ENCODE measurements at places on chromosomes 5 and 9. TPM values are rescaled to one million over a fixed set of nuclear protein-coding genes. Genes with fewer than 3 reads are reported as not detected.

- DNase-seq: peak; percentile 24
Observed at GRCh38 chr5:62593331-62593730, 14.7 kb downstream of the LRRC70 start.

DNA sequence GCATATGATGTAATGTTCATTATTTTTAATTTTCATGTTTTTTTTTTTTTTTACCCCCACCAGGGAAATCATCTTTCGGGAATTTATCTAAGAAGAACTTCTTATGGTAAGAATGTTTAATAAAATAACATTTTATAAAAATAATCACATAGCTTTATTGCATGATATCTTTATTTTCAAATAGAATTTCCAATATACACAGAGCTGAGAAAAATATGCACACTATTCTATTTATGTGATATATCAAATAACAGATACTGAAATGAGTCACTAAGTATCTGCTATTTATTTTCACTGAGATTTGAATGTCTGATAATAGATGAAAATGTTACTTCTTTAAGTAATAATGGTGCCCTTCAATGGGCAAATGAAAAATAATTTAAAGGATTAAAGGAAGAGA is 1217.3 kb downstream of the MAT2B start:
- no peak for DNase-seq

- DNase-seq: peak; percentile 19
Observed at GRCh38 chr5:93894601-93895354, 153.4 kb upstream of the POU5F2 start.

- DNase-seq: no peak
Observed at GRCh38 chr5:36726767-36727166, 120.4 kb downstream of the SLC1A3 start.

- no peak for DNase-seq
Observed at GRCh38 chr5:50712479-50712878, 46.0 kb downstream of the PARP8 start.

GRCh38 chr9:131774636-131775035 is 34.8 kb upstream of the RAPGEF1 start:
- DNase-seq: no peak

DNA sequence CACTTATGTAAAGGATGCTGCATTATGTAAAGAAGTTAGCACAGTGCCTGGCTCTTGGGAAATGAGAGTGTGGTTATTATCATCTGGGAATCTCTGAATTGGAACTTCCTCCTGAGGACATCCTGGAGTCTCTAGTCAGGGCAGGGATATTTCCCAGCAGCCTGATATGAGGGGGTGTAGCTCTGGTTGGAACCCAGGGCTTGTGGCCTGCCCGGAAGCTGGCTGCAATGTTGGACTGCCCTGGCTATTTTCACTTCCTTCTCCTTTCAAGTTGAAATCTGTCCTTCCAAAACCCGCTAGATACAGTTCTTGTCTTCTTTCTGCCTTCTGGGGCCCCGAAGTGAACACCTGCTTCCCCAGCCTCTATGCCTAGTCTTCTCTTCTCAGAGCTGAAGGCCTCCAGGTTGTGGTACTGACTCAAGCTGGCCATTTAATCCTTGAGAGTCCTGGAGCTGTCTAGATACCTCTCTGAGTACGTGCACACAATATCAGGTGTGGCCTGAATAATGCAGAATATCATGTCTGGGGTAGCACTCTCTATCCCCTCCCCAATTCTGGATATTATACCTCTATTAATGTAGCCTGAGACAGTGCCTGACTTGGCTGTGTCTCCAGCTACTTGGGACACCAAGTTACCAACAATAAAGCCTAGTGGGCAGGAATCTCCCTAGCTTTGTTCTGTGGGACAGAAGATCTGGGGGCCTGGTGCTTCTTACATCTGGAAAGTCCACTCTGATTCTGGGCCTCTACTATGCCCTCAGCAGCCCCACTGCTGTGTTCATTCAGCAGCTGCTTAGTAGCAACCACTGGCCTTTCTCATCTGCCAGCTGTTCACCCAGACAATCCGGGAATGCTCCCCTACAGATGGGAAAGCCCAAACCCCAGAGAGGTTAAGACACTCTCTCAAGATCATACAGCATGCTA is 45.0 kb downstream of the SLC6A7 start:
- DNase-seq: no peak

PTGDS gene
- total RNA-seq: 177 TPM

- no peak for DNase-seq
Observed at GRCh38 chr5:123611406-123611709, 99.4 kb downstream of the CSNK1G3 start.

PTPA gene
- total RNA-seq: 99.5 TPM

GRCh38 chr9:135080286-135081263 is 6.9 kb upstream of the OLFM1 start:
- DNase-seq: no peak

GRCh38 chr9:69980041-69980440 is 63.6 kb upstream of the MAMDC2 start:
- DNase-seq: no peak

DNA sequence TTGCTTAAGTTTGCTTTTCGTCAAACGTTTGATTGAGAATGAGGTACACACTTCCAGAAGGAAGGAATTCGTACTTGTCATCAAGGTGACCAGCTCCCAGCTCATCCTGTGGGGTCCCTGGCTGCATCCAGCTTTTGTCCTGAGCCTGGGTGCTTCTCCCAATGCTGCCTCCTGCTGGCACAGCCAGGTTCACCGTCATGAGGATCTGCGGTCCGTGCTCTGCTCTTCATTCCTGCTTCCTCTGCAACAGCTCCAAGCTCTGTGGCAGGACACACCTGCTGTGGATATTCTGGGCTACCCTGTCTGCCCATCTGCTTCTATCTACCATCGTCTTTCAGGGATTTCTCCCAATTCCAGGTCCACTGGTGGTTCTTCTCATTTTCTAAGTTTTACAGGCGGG is 13.3 kb upstream of the UBE2QL1 start:
- peak; percentile 22 for DNase-seq

DNA sequence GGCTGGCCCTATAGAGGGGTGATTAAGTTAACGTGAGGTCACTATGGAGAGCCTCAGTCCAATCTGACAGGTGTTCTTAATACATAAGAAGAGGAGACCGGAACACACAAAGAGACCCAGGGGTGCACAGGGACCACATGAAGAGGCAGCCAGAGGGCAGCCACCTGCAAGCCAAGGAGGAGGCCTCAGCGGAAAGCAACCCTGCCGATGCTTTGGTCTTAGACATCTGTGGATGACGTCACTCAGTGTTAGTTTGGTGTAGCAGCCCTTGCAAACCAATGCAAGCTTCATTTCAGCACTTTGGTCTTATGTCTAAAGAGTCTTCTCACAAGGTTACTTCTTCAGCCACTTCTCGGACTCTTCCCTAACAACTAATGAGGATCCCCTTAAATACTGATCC is 47.6 kb upstream of the GRHPR start:
- no peak for DNase-seq

CLIC3 gene
- not detected for total RNA-seq

- DNase-seq: peak; percentile 16
Observed at GRCh38 chr5:64693636-64694035, 3.3 kb downstream of the SHISAL2B start.

PCDHGB4 gene
- total RNA-seq: 2.2 TPM

HK3 gene
- total RNA-seq: not detected

DNA sequence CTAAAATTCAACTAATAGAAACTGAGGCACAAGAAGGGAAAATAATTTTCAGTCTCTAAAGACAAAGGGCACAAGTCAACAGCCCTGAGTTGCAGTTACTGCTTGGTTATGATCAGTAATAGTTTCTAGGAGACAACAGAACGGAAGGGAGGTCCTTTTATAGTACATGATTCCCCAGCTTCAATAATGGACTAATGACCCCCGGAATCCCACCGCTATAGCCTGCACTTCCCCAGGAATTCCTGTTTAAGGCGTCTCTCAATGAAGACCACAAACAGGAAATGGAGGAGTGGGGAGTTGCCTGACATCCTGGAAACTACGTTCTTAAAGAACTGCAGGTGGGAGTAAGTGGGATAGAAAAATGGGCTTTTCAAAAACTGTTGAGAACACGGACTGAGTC is 60.6 kb downstream of the DIAPH1 start:
- no peak for DNase-seq

- DNase-seq: no peak
Observed at GRCh38 chr9:76490249-76490990, 31.4 kb downstream of the GCNT1 start.

GRCh38 chr9:83544002-83544698 is 5.9 kb upstream of the FRMD3 start:
- DNase-seq: peak; percentile 67

DNA sequence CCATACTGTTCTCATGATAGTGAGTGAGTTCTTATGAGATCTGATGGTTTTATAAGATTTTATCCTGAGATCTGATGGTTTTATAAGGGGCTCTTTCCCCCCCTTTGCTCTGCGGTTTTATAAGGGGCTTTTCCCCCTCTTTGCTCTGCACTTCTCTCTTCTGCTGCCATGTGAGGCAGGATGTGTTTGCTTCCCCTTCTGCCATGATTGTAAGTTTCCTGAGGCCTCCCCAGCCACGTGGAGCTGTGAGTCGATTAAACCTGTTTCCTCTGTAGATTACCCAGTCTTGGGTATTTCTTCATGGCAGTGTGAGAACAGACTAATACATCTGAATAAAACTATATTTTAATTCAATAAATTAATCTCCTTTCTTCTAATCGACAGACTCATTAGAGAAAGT is 64.9 kb upstream of the ZSWIM6 start:
- no peak for DNase-seq

BTNL3 gene
- total RNA-seq: 0.21 TPM

GRCh38 chr9:27203783-27204182 is 93.2 kb downstream of the EQTN start:
- DNase-seq: no peak

GRCh38 chr9:34291023-34291422 is 38.0 kb downstream of the KIF24 start:
- DNase-seq: no peak

PCDHGA11 gene
- total RNA-seq: 2.0 TPM

DNA sequence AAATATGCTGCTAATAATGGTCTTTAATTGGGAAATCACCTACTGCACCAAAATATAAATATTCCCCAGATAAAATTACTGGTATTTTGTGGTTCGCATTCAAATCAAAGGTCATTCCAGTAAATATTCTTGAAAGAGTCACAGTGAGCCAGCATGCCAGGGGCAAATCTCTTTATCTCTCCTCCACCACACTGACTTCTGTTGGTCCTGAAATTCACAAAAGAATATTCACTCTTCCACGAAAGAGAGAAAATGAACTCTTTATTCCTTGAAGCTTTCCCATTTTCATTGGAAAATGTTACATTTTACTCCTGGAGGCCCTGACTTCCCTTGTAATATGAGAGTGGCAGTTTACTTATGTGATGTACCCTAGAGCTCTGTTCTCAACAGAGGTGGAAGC is 39.7 kb downstream of the ZNF366 start:
- DNase-seq: peak; percentile 53

MZB1 gene
- total RNA-seq: not detected

IQGAP2 gene
- total RNA-seq: not detected

DNA sequence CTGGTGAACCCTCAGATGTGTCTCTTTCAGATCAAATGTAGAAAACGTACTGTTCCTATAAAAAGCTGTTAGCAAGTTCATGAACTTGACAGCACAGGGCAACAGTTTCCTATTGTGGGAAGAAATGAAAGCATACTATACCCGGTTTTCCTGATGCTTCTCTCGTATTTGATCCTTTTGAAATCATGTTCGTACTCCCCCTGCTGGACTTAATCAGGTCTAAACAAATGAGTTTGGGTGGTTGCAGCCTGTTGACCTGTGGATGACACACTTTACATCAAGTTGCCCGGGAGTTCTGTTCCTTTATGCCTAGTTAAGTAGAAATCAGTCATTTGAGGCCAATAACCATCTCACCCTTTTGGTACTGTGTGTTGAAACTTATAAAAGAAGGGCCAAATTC is 1992.3 kb downstream of the MAT2B start:
- DNase-seq: no peak

DNA sequence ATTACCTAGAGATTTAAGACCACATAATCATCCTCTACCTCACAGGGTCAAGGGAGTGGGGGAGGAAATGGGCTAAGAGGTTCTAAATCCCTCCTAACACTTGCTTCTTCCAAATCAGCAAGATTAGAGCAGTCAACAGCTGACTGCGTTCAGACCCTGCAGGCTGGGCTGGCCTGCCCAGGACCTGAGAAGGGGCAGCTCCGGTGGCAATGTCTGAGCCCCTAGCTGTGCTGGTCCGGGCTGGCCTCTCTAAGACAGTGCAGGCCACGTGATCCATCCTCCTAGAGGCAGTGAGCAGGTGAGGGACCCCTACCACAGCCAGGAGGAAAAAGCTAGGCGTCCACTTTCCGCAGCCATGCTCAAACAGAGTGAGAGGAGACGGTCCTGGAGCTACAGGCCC is at the start of gene KCNV2:
Gene KCNV2 (plus strand): TSS at position 126 of the 400 bp plus-strand sequence. CDS start 230 bp downstream, at position 356.
- no peak for DNase-seq

- no peak for DNase-seq
Observed at GRCh38 chr9:136209232-136209631, 4.3 kb upstream of the LHX3 start.

GRCh38 chr5:93250424-93250823 is 330.6 kb downstream of the NR2F1-AS1 start:
- DNase-seq: no peak

AIF1L gene
- 75.4 TPM for total RNA-seq

POU5F2 gene
- total RNA-seq: 0.29 TPM

DNA sequence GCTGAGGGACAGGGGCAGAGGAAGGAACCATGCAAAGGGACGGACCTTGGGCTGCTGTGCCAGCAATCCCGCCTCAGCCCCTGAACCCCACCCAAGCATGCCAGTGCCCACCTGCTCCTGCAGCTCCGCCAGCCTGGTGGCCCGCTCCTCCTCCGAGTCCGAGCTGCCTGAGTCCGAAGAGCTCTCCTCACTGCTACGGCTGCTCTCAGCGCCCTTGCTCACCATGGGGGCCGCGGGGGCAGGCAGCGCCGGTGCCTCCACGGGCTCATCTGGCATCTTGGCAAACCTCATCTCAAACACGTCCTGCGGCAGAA is 16.3 kb downstream of the BRD3OS start:
- no peak for DNase-seq

GRCh38 chr9:84228130-84228720 is 112.3 kb downstream of the SLC28A3 start:
- no peak for DNase-seq

GRCh38 chr9:121638399-121638798 is 13.0 kb upstream of the DAB2IP start:
- no peak for DNase-seq

DIPK1B gene
- not detected for total RNA-seq
